CD4-positive, alpha-beta memory T cell (primary cell): ENCODE measurements at places on chromosomes 11 and 22. TPM values are rescaled to one million over a fixed set of nuclear protein-coding genes. Genes with fewer than 3 reads are reported as not detected.

GRCh38 chr22:45207981-45208664 lies 32.6 kb downstream of the KIAA0930 start:
- no peak for DNase-seq

DNA sequence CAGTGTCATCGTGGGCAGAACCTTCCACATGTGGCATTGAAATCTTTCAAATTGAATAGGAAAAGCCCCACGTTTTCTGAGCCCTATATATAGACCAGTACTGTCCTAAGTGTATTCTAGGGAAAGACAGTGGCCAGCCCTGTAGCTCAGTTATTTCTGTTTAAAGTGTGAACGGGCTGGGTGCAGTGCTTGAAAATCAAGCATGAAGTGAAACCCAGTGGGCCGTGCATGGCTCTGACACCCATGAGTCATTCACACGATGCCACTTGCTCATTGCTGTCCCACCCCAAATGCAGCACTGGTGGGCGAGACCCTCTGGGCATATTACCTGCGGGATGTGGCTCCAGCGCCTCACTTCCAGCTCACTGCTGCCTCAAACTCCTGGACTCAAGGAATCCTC lies 29.8 kb upstream of the CCDC188 start:
- no peak for DNase-seq

- DNase-seq, result no peak
Observed at GRCh38 chr22:37762389-37762836, 45.3 kb upstream of the GCAT start.

DNA sequence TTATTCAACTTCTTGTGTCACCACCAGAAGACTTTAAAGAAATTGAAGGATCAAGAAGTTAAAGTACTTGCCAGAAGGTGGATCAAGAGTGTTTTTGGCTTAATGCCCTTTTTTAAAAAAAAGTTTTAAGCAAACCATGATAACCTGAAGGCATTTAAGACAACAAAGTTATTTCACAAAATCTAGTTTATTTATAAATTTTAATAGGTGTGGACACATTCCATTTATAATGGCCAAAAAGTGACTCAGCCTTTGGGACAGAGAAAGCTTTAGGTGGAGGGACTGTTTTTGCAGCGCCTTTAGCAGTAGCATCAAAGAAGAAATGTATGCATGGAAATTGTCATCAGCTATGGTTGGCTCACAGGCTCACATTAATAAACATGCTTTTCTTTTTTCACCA lies 17.9 kb downstream of the TCP11L1 start:
- DNase-seq, result no peak

DNA sequence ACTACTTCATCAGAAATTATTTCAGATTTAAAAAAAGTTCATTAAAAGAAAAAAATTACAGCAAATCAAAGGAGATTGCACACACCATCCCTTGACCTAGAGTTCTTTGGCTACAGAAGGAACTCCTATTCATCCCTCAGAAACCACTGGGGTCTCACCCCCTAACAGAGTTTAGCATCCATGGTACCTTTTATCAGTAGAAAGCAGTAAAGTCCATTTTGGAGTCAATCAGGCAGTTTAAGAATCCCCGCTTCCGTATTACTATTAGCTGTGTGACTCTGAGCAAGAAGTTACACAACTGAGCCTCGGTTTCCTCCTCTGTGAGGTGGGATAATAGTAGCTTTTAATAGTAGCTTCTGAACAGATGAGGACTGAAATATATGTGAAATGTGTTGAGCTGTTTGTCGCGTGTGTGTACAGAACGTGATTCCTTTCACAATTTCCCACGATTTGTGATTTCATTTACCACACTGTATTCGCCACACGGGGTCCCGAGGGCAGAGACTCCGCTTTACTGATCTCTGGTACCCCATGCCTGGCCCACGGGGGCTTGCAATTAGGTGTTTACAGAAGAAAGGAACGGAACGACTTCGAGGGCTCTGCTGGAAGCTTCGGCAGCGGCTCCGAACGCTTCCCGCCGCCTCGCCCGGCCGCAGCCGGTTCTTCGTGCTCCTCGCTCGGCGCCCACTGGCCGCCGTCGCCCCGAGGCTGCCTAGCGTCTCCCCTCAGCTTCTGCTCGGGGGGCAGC lies 72.5 kb upstream of the ZBED5 start:
- peak; percentile 14 for DNase-seq

DNA sequence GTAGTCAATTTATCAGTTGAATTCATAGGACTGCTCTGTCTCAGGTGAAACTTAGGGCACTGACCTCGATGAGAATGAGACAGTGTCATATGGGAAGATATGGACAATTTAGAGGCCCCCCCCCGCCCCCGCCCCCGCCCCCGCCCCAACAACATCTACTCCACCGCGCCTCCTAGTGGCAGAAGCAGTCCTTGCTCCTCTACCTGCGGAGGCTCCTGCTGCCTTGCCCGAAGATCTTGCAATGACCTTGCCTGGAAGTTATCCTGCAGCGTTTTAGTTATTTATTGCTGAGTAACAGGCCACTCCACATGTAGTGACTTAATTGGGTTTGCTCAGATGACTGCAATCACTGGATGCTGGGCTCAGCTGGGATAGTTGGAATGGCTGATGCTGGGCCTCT lies 15.2 kb downstream of the SERPINH1 start:
- peak; percentile 43 for DNase-seq

GRCh38 chr11:133842730-133843129 lies 2.6 kb downstream of the SPATA19 start:
- DNase-seq, result no peak

DNA sequence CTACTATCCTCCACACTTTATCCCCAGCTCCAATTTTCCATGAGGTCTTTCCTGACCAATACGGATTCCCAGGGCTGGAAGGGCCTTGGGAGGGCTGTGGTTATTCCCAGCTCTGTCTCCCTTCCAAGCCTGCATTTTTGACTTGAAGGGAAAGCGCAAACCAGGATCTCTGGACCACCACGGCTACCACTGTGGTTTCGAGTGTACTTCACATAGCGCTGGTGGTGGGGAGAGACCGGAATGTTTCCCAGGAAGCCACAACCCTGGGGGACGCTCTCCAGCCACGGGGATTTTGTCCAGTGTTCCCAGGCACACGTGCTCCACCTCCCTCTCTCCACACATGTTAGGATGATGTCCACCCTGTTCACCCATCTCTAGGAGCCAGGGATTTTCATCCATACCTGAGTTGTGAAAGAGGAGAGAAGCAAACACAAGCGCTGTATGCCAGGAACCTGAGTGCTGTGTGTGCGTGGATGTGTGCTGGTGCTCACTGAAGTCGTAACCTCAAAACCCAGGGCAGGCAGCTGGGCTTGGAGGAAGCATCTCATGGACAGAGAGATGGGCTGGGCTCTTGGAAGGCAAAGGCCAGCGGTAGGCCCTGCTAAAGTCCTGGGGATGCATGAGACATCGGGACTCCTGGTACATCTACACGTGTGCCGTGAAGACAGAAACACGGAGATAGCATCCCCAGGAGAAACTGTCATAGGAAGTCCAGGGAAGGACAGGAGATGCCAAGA lies 1.3 kb upstream of the NPTXR start:
- no peak for DNase-seq

DNA sequence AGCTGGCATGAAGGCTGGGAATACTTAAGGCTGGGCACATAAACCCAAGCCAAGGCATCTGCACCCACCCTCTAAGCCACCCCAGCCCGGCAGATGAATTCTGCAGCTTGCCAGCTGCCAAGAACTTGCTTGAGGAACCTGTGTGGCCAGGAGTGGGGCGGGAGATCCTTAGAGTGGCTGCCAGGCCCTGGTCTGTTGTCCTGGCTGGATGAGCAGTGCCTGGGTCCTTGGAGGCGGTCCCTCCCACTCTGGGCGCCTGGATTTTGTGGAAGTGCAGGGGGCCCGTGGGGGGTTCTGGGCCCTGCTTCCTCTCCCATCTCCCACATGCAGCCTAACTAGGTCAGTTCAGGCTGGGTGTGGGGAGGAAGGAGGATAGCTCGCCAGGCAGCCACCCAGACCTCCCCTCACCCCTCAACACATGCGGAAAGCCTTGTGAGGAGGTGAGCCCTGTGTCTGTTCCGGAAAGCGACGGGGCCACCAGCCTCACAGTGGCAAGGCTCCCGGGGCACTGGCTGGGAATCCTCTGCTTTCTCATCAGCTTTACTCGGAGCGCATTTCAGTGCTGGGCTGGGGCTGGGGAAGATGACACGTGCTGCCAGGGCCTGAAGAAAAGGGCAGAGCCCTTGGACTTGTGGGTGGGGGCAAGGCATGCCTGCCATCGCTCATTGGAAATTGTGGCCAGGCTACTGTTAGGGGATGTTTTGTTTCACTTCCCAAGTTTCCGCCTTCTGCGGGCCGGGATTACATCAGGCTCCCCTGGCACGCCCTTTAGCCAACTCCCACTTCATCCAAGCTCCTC lies 8.4 kb downstream of the DAGLA start:
- DNase-seq, result no peak

DNA sequence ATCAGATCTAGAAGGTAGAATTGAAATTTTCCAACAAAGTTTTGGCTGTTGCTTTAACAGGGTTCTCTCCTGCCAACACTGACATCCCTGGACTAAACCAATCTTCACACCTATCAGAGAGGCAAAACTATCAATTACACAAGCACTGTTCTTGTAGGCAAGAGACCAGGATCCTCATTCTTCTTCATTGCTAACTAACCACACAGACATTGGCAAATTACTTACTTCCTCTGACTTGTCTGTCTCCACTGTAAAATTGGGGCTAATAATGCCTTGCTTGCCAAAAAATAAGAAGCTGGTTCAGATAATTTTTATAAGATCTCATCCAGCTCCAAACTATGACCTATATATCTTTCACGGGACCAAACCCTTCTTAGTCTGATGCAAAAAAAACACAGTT lies 93.8 kb upstream of the DDI1 start:
- no peak for DNase-seq

- no peak for DNase-seq
Observed at GRCh38 chr11:120680322-120680721, 168.8 kb downstream of the GRIK4 start.

GRCh38 chr11:63553759-63554158 lies 9.4 kb downstream of the PLAAT2 start:
- peak; percentile 52 for DNase-seq

- DNase-seq, result no peak
Observed at GRCh38 chr11:7851391-7851790, 54.6 kb upstream of the OR5P2 start.

DNA sequence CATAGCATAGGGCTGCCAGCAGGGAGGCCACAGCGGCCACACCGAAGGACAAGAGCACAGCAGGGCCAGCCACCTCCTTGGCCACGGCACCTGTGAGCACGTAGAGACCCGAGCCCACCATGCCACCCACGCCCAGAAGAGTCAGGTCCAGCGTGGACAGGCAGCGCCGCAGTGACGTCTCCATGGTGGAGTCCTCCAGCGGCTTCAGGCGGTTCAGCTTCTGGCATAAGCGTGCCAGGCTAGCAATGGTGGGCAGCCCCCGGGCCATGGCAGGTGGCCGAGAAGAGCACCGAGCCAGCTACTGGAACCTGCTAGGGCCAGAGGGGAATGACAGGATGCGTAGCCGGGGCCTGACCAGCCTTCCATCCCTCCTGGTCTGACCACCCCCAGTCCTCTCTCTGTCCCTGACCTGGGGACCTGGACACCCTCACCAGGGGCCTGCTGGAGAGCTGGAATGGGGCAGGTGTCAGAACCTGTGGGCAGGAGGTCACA lies 770 bp downstream of the SLC7A4 start:
- no peak for DNase-seq

DNA sequence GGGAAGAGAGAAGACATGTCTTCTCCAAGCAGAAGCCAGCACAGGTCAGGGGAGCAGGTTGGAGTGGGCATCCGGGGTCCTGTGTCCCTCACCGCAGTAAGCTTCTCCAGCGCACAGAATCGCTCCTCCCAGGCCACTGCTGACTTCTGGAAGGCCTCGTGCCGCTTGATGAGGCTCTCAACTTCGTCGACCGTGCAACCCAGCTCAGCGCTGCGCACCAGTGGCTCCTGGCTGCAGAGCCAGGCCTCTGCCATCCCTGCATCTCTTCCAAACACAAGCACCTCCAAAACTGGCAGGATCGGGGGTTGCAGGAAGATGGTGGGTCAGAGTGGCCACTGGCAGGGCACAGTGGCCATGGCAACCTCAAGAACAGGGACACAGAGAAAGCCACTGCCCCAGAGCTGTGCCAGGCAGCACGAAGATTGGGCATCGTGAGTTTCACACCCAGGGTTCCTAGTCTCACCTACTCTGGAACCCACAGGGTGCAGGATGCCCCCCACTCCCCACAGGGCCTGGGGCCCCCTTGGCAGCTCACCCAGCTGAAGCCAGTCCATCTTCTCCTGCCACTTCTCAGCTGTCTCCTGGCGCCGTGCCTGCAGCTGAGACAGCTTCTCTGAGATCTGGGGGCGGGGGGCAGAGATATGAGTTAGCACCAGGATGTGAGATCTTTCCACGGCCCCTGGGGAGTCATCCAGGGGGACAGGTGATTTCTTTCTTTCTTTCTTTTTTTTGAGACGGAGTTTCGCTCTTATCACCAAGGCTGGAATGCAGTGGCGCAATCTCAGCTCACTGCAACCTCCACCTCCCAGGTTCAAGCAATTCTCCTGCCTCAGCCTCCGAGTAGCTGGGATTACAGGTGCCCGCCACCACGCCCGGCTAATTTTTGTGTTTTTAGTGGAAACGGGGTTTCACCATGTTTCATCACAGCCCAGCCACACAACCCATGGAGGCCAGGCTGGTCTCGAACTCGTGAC lies 11.2 kb upstream of the RBM4B start:
- no peak for DNase-seq

DNA sequence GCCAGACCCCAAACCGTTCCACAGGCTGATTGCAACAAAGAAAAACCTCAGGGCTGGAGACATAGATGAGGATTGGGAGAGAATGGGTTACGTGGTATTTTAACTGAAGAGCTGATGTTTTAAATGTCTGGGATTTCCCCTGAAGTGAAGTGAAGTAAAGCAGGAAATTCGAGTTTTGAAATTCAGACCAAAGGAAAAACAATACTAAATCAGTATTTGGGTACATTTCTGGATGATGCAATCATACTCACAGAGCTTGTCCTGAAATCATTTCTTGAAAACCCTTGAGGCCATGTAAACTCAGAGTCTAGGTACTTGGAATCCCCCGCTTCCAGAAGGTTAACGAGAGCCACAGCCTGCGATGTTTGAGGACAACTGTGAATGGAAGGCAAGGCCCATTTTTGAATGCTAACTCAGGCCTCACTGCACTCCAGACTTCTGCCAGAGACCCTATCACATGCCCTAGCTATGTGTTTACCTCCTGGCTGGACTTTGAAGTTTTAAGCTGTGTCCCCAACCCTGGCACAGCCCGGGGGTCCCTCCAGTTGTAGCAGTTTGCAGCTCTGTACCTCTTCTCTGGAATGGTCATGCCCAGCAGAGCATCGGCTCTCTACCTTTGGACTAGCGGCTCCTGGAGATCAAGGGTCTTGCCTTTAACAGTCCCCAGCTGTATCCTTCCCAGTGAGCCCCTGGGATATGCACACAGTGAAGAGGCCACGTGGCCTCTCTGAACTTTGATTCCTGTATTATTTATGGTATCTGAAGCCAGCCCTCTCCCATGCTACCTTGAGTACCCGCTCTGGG lies 5.4 kb upstream of the FTH1 start:
- no peak for DNase-seq

The SCN2B gene
- polyA plus RNA-seq, result not detected

The ACER3 gene
- 2.9 TPM for polyA plus RNA-seq

The SLC7A4 gene
- polyA plus RNA-seq, result 0.07 TPM

The OR5A1 gene
- polyA plus RNA-seq, result not detected

The SCGB1A1 gene
- not detected for polyA plus RNA-seq

The HSPA8 gene
- 1,622 TPM for polyA plus RNA-seq
